LHCN-M2 (cell line): ENCODE measurements at places on chromosomes 5 and 9. TPM values are rescaled to one million over a fixed set of nuclear protein-coding genes. Genes with fewer than 3 reads are reported as not detected.

DNA sequence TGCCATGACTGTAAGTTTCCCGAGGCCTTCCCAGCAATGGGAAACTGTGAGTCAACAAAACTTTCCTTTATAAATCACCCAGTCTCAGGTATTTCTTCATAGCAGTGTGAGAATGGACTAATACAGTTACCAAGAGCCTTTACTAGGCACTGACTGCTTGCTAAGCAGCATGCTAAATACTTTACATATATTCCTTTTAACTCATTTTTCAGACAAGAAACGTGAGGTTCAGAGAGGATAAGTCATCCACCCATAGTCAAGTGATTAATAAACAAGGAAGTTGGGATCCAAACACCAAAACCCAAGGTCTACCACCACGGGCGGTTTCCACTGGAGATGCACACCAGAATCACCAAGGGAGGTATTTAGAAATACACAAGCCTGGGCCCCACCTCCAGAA lies 50.8 kb downstream of the GABBR2 start:
- DNase-seq = no peak

- DNase-seq = no peak
Observed at GRCh38 chr9:97604901-97605645, 28.1 kb downstream of the TSTD2 start.

DNA sequence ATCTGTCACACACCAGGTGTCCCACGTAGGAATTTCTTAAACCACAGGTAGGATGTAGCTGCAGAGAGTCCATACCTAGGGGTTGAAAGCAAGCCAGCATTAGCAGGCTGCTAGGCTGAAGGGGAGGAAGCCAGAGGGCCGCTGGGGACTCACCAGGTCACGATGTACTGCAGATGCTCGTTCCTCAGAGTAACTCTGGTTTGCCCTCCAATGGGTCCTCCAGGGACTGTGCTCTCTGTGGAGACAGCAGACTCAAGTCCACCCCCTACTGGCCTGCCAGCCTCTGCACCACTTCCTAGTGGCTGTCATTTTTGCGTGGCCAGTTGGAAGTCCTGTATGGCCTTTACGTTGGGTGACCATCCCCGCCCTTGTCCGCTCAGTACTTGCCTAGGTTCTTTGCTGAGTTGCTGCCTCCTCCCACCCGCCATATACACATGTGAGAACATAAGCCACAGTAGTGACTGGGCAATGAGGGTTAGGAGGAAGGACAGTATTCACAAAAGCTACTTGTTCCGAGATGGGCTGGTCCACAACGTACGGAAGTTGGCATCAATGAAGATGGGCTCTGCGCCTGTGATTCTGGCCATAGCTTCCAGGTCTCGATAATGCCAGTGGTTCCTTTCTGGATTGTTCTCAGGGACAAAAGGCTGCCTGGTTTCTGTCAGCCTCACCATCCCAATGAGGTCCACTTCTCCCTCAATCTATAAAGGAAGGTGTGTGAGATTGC lies 4.1 kb downstream of the RPL7A start:
- peak; percentile 76 for DNase-seq

The SPINK7 gene
- total RNA-seq = not detected in 2 replicates

The BAAT gene
- 0.06 TPM in 1 of 2 replicates, not detected in the other for total RNA-seq

DNA sequence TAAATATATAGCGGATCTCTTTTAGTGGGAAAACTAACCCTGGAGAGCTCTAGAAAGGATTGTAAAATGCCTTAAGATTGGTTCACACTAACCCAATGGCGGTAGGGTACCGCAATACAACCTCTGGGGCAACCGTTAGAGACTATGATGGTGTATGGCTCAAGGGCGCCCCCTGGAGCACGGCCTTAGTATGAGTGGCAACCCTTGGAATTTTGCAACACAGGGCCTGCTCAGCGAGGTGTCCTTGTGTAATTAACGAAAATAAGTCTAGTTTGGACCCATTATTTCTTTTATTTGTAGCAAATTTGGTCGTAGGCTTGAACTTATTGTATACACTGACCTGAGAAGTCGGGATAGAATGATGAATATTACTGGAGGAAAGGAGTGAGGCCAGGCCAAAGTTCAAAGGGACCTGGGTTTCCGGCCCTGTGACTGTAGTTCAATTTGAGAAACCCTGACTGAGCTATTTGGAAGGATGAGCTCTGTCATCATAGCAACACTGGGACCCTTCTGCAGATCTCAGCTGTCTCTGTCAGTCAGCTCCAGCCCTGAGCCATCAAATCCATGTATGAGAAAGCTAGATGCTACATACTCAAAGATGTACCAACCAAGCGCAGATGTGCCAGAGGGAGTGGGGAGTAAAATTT lies 54.8 kb downstream of the CAMK4 start:
- peak; percentile 26 for DNase-seq

DNA sequence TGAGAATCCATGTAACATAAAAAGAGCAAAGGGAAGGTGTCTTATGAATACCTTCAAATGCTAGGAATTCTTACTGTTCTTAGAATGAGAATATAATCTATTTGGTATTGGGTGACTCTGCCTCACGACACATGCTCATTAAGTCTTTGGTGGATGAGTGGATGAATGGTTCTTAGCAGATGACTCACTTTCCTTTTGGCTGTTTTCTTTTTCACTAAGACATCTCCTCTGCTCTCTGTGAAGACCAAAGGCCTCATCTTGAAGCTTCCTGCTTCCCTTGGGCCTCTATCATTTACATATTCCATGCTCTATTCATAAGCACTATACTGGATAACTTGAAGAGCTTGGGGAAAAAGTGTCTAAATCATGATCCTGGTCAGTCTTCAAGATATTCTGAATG lies 468.1 kb downstream of the SPATA31D1 start:
- DNase-seq = peak; percentile 1

The FOXD4L5 gene
- 0.06 TPM in 1 of 2 replicates, not detected in the other for total RNA-seq

GRCh38 chr9:99722877-99723276 lies 98.8 kb upstream of the NR4A3 start:
- DNase-seq = no peak

The ATP10B gene
- not detected in 2 replicates for total RNA-seq

The SPINK4 gene
- not detected in 2 replicates for total RNA-seq

DNA sequence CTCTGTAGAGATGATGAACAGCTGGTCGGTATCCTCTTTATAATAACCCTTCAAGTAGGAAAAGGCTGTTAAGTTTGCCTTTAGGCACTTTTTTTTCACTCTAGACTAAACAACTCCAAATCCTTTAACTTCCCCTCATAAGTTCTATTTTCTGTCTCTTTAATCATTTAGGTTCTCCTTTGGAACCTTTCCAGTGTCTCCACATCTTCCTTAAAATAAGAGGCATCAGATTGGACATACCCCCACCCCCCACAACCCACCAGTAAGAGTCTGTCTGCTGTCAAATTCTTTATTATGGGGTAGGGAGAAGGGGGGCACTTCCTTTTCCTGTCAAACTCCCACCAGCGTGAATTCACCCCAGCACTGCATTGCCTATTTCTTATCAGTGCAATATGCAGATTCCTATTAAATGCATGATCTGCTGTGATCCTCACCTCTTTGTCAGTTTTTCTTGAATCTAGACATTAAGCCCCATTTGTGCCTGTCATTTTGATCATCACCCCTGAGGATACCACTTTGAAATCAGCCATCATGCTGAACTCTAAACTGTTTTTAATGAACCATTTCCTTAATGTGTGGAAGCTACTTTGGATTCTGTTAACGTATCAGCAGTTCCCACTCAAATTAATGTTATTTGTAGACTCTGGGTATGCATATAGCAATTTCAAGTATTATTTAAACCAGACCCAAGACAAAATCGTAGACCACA lies 212.2 kb downstream of the PDZD2 start:
- DNase-seq = no peak

The RETREG1 gene
- 2.4 and 4.0 TPM in 2 replicates for total RNA-seq

- no peak for DNase-seq
Observed at GRCh38 chr9:131144201-131144600, 18.8 kb downstream of the NUP214 start.

The DIPK1B gene
- total RNA-seq = 0.77 TPM in 1 of 2 replicates, not detected in the other

DNA sequence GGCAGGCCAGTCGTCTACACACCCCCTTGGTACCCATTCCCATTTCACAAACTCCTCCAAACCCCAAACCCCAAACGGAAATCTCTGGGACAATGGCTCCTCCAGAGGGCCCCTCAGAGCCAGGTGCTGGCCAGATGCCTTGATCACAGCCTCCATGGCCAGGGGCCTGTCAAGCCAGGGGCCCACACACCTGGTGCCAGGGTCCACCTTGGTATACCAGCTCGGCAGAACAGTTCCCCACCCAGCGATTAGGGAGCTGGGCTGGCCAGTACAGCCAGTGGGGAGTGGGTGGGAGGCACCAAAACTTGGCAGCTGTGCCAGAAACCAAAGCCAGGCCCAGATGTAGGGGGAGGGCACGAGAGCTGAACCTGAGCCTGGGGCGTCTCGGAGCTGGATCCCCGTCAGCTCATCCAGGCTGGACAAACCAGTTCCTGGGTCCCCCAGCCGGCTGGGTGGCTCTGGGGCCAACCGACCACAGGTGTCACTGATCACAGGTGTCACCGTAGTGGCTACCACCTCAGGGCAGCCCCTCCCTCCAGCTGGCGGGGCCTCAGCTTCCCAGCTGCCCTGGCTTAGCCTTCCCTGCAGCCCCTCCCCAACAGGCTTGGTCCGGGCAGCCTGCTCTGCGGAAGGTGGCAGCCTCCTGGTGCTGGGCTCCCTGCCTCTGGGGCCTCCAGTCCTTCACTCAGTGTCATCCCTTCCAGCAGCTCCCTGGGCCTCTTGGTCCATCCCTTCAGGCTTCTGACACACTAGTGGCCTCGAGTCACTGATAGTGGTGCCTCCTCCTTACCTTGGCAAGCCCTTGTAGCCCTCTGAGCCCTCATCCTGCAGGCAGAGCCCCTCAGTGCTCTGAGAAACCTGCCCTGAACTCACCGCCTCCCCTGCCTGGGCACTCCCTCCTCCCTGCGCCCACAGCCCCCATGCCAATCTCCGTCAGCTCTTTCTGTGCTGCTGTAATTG lies 6.6 kb upstream of the RMND5B start:
- DNase-seq = no peak

DNA sequence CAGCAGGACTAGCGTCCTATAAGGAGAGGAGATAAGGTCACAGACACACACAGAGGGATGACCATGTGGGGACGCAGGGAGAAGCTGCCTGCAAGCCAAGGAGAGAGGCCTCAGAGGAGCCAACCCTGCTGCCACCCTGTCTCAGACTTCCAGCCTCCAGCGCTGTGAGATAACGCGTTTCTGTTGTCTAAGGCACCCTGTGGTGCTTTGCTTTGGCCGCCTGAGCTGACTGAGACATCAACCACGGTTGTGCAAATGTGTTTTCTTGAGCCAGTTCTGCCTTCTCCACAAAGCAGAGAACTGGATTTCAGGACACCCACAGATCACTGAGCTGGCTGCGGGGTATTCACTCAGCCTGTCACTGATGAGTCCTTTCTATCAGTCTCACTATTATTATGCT lies 149.1 kb downstream of the NXNL2 start:
- DNase-seq = no peak

The GDNF gene
- 0.40 and 0.64 TPM in 2 replicates for total RNA-seq

The LRRC70 gene
- total RNA-seq = 0.17 and 0.83 TPM in 2 replicates

DNA sequence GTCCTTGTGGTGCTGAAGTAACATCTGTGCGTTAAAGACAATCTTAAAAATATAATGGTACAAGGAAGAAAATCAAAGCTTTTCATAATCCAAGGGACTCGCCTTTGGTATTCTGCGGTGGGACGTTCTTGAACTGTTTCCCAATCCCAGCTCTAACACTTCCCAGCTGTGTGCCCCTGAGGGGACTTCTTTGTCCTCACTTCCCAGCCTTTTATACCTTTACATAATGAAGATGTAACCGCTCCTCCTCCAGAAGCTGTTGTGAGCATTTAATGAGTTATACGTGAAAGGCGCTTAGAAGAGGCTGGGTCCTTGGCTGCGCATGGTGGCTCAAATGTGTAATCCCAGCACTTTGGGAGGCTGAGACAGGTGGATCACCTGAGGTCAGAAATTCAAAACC lies 16.9 kb downstream of the STK10 start:
- DNase-seq = no peak

The GRM6 gene
- total RNA-seq = not detected in 2 replicates

The PRLR gene
- total RNA-seq = 0.75 and 1.2 TPM in 2 replicates

The C9orf50 gene
- total RNA-seq = not detected in 2 replicates

The SURF6 gene
- 26.8 and 27.8 TPM in 2 replicates for total RNA-seq

The DAB2IP gene
- 4.0 and 4.4 TPM in 2 replicates for total RNA-seq

- no peak for DNase-seq
Observed at GRCh38 chr9:138069731-138070456, 192.3 kb downstream of the CACNA1B start.

The CRB2 gene
- not detected in 2 replicates for total RNA-seq

- no peak for DNase-seq
Observed at GRCh38 chr5:33468775-33469435, 28.1 kb downstream of the TARS1 start.

The TNC gene
- 29.6 and 39.9 TPM in 2 replicates for total RNA-seq

GRCh38 chr5:78647351-78647818 lies 1.2 kb downstream of the LHFPL2 start:
- peak; percentile 39 for DNase-seq

The ZNF483 gene
- total RNA-seq = 0.75 and 1.0 TPM in 2 replicates

The CDO1 gene
- total RNA-seq = 2.7 and 3.1 TPM in 2 replicates

The VLDLR gene
- total RNA-seq = 1.1 and 2.1 TPM in 2 replicates
